Tibial nerve (tissue), 4 donors: ENCODE measurements at places on chromosomes 7 and 10. TPM values are rescaled to one million over a fixed set of nuclear protein-coding genes. Genes with fewer than 3 reads are reported as not detected.

The SUN3 gene
- not detected for total RNA-seq

The NKX1-2 gene
- not detected for total RNA-seq

The TLX1 gene
- not detected for total RNA-seq

The MMD2 gene
- total RNA-seq, result not detected

The SERPINE1 gene
- 10.5 TPM for total RNA-seq

The TMEM213 gene
- total RNA-seq, result not detected

The PPP3CB gene
- total RNA-seq, result 47.1 TPM

The PTER gene
- total RNA-seq, result 15.5 TPM

The SAMD9L gene
- 12.2 TPM for total RNA-seq

The SEMA3E gene
- total RNA-seq, result 3.5 TPM

The CCDC172 gene
- total RNA-seq, result not detected

- peaks cover 1% of the 10 kb centered on the region for H3K4me1 ChIP-seq
- H3K4me3 ChIP-seq, result no peak overlapping the region
- no peaks in the 10 kb centered on the region for H3K36me3 ChIP-seq
- H3K27ac ChIP-seq, result no peak overlapping the region
- DNase-seq, result no peak
These were observed 4.1 kb upstream of the MINDY3 start for GRCh38 chr10:15864419-15864818.

DNA sequence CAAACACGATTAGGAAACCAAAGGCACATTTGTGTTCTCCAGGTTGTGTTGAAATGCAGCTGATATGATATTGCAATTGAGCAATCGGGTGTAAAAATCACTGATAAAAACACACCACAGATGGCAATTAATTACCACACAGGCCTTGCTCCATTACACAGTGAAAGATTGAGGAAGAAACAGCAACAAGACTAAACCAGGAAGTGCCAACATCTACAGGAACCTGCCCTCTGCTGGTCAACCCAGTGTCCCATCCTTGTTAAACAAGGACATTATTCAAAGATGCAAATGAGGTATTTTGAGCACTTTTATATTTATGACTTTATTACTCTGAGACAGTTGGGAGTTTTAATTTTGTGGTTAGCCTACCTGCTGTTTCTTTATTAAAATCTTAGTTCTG is 765.6 kb upstream of the GHITM start:
- DNase-seq, result no peak
- no peaks in the 10 kb centered on the region for H3K27me3 ChIP-seq
- H3K36me3 ChIP-seq, result no peaks in the 10 kb centered on the region
- no peak overlapping the region for H3K4me3 ChIP-seq

- H3K27me3 ChIP-seq, result no peaks in the 10 kb centered on the region
- H3K4me1 ChIP-seq, result no peaks in the 10 kb centered on the region
- DNase-seq, result no peak
- no peak overlapping the region for H3K4me3 ChIP-seq
- H3K27ac ChIP-seq, result no peak overlapping the region
These were observed 478.5 kb downstream of the KIF20B start for GRCh38 chr10:90179696-90180407.

GRCh38 chr7:135856356-135857144 is 107.9 kb upstream of the FAM180A start:
- DNase-seq, result no peak
- H3K4me1 ChIP-seq, result no peaks in the 10 kb centered on the region
- H3K36me3 ChIP-seq, result no peaks in the 10 kb centered on the region
- no peak overlapping the region for H3K4me3 ChIP-seq
- H3K27me3 ChIP-seq, result no peaks in the 10 kb centered on the region

GRCh38 chr7:158344706-158345300 is 242.8 kb downstream of the PTPRN2 start:
- H3K4me1 ChIP-seq, result no peaks in the 10 kb centered on the region
- DNase-seq, result no peak
- no peak overlapping the region for H3K27ac ChIP-seq
- H3K4me3 ChIP-seq, result no peak overlapping the region
- no peaks in the 10 kb centered on the region for H3K27me3 ChIP-seq

- H3K36me3 ChIP-seq, result no peaks in the 10 kb centered on the region
- H3K4me1 ChIP-seq, result no peaks in the 10 kb centered on the region
- no peak for DNase-seq
- H3K4me3 ChIP-seq, result no peak overlapping the region
- H3K27ac ChIP-seq, result peak overlapping the region; percentile 34
These were observed 102.2 kb downstream of the ZNF92 start for GRCh38 chr7:65475734-65476319.

GRCh38 chr10:110190170-110190569 is 17.2 kb upstream of the MXI1 start:
- H3K4me3 ChIP-seq, result no peak overlapping the region
- H3K27me3 ChIP-seq, result no peaks in the 10 kb centered on the region
- no peaks in the 10 kb centered on the region for H3K4me1 ChIP-seq

DNA sequence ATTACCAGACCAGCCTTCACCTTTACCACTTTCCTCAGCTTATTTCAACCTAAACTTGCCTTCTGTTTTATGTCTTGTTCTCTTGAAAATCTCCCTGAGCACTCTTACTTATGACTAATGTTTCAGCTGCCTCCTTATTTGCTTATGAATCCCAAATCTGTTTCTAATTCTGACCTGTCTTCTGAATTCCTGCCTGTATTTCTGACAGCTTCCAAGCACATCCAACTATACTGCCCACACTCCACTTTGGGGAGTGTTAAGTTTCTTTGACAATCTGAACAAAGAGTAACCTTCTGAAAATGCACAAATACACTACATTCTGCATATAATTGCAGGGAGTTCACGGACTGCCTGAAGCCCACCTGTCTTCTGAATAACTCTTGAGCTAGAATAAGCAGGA is 48.7 kb downstream of the ARMC3 start:
- no peak overlapping the region for H3K27ac ChIP-seq
- DNase-seq, result no peak
- H3K4me3 ChIP-seq, result no peak overlapping the region
- H3K4me1 ChIP-seq, result no peaks in the 10 kb centered on the region
- H3K27me3 ChIP-seq, result no peaks in the 10 kb centered on the region

- no peaks in the 10 kb centered on the region for H3K27me3 ChIP-seq
- peak overlapping the region; percentile 99 for H3K27ac ChIP-seq
- H3K4me1 ChIP-seq, result peaks cover 35% of the 10 kb centered on the region
- no peak for DNase-seq
- peak overlapping the region; percentile 66 for H3K4me3 ChIP-seq
- H3K36me3 ChIP-seq, result peaks cover 10% of the 10 kb centered on the region
These were observed 515 bp downstream of the FASTK start for GRCh38 chr7:151080067-151080521.

- no peak for DNase-seq
- H3K4me1 ChIP-seq, result no peaks in the 10 kb centered on the region
- no peak overlapping the region for H3K4me3 ChIP-seq
- no peaks in the 10 kb centered on the region for H3K27me3 ChIP-seq
These were observed 607.8 kb downstream of the PARD3 start for GRCh38 chr10:34207343-34207742.

DNA sequence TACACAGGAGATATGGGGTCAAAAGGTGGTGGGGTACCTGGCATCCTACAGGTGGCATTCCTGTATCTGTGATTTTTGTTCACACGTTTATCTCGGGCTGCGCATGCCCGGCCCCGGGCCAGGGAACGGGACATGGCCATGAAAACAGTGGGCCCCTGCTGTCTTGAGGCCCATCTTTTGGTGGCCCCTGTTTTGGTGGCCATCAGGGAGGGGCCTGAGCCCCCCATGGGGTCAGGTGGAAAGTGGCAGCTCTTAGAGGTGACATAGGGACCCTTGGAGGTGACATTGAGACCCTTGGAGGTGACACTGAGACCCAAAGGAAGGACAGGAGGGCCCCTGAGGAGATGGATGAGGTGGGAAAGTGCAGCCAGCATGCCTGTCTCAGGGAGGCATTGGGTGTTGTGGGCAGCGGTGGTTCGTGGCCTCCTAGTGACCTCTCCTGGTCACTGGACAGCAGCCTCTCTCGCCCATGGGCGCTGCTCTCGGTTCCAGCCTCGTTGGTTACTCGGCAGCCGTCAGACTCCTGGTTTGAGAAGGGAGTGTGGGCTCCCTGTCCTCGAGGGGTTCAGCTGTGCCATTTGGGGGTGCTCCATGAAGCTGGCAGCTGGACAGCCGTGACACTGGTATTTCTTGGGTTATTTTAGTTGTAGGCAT is 39.9 kb downstream of the INPP5A start:
- no peak overlapping the region for H3K4me3 ChIP-seq
- H3K36me3 ChIP-seq, result no peaks in the 10 kb centered on the region
- DNase-seq, result no peak
- no peaks in the 10 kb centered on the region for H3K4me1 ChIP-seq
- H3K27me3 ChIP-seq, result no peaks in the 10 kb centered on the region
- no peak overlapping the region for H3K27ac ChIP-seq

GRCh38 chr7:95470452-95470851 is 15.3 kb upstream of the ASB4 start:
- H3K27me3 ChIP-seq, result no peaks in the 10 kb centered on the region
- no peaks in the 10 kb centered on the region for H3K4me1 ChIP-seq
- no peak for DNase-seq
- no peak overlapping the region for H3K27ac ChIP-seq
- no peak overlapping the region for H3K4me3 ChIP-seq

DNA sequence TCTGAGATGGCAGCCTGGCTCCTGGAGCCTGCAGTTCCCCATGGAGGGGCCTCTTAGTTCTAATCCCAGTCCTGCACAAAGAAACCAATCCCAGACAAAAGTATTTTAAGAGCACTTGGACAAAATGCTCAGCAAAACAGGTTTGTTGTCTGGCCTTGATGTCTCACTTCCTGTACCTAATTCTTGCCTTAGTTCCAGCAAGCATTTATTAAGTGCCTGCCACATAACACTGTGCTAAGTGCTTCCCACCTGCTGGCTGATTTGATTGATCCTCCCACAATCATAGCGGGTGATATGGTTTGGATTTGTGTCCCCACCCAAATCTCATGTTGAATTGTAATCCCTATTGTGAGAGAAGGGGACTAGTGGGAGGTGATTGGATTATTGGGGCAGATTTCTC is 65.7 kb upstream of the HABP2 start:
- no peaks in the 10 kb centered on the region for H3K36me3 ChIP-seq
- no peaks in the 10 kb centered on the region for H3K27me3 ChIP-seq
- DNase-seq, result no peak

DNA sequence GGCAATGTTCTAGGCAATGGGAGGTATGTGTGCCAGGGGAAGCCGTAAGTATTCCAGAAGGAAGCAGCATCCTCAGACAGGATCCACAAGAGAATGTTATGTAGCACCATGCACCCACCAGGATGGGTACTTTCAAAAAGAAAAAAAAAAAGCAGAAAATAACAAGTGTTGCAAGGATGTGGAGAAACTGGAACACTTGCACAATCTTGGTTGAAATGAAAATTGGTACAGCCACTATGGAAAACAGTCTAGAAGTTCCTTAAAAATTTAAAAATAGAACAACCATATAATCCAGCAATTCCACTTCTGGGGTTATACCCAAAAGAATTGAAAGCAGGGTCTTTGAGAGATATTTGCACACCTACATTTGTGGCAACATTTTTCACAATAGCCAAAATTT is 20.2 kb downstream of the C10orf71 start:
- no peaks in the 10 kb centered on the region for H3K36me3 ChIP-seq
- no peak for DNase-seq

DNA sequence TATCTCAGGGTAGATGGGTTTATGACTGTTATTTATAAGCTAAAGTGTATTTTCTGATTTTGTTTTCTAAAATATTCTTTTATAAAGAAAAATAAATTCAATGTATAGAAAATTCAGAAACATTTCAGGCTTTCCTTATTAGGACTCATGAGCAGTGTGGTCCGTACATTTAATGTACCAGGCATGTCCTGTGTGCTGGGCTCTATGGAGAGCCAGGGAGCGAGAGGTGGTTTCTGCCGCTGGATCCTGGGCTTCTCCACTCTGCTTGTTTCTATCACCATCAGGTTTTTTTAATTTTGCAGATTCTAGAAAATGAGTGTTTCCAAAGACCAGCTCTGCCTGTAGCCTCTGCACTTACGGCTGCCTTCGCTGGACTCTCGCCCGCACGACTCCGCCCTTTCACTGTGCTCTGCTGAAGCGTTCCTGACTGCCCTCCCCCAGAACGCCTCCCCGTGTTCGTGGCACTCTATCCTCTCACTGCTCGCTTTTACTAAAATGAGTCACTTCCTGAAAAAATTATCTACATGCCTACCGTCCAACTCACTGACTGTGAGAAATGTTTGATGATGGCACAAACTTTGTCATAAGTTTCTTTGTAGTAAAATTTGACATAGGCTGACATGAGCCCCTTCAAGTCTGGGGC is 188.5 kb downstream of the ZMYND11 start:
- no peaks in the 10 kb centered on the region for H3K4me1 ChIP-seq
- no peak overlapping the region for H3K4me3 ChIP-seq
- H3K36me3 ChIP-seq, result peaks cover 71% of the 10 kb centered on the region
- H3K27ac ChIP-seq, result peak overlapping the region; percentile 45

- H3K4me1 ChIP-seq, result peaks cover 7% of the 10 kb centered on the region
- H3K27me3 ChIP-seq, result no peaks in the 10 kb centered on the region
- H3K27ac ChIP-seq, result no peak overlapping the region
- H3K4me3 ChIP-seq, result no peak overlapping the region
These were observed 14.7 kb downstream of the CNPY1 start for GRCh38 chr7:155531681-155532080.

DNA sequence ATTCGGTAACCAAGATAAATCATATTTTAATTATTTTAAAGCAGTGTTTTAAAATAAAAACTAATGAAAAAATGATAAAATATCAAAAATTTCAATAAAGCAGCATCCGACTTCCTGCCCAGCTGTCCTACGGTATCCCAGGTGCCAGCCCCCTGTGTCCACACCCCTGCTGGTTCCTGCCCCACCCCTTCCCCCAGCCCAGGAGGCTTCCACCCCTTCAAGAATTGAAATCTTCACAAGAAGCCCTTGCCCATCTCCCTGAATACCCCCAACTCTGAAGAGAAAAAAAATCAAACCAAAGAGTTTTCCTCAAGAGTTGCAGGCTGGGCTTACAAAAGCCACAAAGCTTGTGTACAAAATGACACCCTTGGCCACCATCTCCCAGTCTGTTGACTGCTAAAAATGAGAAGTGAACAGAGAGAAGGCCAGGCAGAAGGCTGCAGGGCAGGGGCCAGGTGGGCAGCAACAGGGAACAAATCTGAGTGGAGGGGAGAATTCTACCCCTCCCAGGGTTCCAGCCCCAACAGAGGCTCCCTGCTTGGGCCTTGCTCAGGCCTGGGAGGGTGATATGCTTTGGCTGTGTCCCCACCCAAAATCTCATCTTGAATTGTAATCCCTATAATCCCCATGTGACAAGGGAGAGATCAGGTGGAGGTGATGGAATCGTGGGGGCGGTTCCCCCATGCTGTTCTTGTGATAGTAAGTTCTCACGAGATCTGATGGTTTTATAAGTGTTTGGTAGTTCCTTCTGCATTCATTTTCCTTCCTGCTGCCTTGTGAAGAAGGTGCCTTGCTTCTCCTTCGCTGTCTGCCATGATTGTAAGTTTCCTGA is 14.5 kb downstream of the GPRIN2 start:
- no peak overlapping the region for H3K27ac ChIP-seq
- H3K4me1 ChIP-seq, result no peaks in the 10 kb centered on the region
- no peaks in the 10 kb centered on the region for H3K27me3 ChIP-seq
- no peak for DNase-seq
- no peaks in the 10 kb centered on the region for H3K36me3 ChIP-seq

DNA sequence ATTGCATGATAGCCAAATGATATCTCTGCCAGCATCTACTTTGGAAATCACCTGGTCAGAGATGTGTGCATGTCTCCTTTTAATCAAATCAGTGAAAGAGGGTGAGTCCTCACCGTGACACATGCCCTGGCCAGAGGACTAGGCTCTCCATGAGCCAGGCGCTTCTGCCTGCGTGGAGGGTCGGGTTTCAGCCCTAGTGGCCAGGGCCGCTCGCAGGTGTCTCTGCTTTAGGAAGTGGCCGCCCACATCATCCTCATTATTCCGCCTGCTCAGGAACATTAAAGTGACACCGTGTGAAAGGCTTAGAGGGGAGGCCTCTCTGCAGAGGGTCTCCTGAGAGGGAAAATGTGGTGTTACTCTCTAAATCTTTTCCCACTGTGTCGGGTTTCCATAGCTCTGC is 173.6 kb upstream of the PRKCQ start:
- no peaks in the 10 kb centered on the region for H3K27me3 ChIP-seq
- no peak overlapping the region for H3K4me3 ChIP-seq
- no peak for DNase-seq
- no peaks in the 10 kb centered on the region for H3K36me3 ChIP-seq
- peaks cover 5% of the 10 kb centered on the region for H3K4me1 ChIP-seq
